GM04503 (cell line): ENCODE measurements at places on chromosomes 5 and 9.

DNA sequence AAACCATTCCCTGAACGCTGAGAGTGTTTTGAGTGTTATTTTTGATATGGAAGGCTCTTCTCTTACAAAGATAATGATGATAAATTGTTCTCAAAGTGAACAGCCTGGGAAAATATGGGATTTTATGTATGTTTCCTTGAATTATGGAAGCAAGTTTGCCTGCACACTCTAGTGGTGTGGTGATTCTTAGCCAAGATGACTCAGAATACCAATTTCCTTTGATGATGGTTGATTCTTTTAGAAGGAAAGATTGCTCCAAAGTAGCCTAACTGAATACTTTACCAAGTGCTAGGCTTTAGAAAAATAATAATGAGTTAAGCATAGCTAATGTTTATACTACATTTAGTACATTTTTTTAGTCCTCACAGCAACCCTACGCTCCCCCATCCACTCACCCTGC, 243.4 kb downstream of the EBF1 start:
- DNase-seq = no peak

DNA sequence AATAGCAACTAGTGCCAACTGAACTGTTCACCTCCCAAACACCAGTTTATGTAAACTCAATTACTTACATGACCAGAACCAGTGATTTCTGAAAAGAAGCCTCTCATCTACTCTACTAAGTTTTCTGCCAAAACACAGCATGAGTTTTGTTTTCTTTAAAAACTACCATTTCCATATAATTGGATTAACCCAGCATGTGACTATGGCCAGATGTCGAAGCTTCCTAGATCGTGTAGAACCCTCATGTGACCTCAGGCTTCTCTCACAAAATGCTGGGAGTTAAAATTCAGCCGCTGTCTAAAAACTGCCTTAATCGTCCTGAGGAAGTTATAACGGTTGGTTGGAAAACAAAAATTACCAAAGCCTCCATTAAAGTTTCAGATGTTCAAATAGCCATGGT, 303.5 kb downstream of the IRX1 start:
- DNase-seq = no peak

- no peak for DNase-seq
Measured at GRCh38 chr9:6909181-6909580, 151.4 kb downstream of the KDM4C start.

GRCh38 chr9:33903157-33903780, 86.3 kb downstream of the UBE2R2 start:
- no peak for DNase-seq

DNA sequence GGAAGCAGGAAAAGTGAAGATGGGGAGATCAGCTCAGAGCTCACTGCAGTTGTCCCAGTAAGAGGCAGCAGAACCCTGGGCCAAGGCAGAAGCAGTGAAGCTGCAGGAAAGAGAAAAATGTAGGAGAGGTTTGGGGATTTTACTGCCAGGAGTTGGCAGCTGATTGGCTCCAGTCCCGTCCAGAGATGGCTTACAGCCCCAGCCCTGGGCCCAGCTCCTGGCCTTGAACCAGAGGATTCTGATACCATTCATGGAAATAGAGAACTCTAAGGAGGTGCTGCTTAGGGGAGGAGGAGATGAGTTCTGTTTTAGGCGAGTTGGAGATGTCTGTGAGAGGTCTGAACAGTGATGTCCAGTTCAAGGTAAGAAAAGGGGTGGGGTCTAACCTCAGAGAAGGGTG, 4.6 kb downstream of the MORN5 start:
- no peak for DNase-seq

DNA sequence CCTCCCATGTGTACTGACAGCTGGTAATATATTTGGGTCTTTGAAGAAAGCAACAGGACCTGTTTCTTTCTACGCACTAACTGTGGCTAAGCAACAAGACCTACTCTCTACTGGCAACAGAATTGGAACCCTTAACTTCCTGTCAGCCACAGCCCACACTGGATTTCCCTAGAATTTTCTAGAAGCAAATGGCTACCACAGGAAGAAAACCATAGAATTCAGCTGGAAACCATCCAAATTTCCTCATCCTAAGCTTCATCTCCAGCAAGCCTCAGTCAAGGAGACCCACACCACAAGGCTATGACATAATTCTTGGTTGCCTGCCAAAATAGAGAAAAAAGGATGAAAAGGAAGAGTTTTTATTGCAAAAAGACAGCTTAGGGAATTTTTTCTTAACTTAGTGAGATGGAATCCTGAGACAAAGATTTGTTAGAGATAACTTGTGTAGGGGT, 171.8 kb upstream of the TNC start:
- no peak for DNase-seq

DNA sequence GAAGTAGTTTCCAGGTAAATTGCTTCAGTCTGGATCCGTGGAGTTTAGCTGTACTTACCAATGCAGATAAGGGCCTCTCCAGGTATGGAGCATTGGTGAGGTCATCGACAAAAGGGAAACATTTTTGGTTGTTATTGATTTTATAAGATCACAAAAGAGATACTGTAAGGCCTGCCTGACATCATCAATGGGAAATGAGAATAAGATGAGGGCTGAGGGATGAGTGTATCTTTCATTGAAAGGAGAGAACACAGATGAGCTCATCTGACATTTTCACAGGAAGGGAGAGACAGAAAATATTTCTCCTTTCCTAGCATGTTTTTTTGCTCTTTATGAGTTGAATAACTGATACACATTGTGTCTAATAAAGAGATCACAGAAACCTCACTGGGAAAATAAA, 233.6 kb downstream of the SAXO1 start:
- DNase-seq = no peak

DNA sequence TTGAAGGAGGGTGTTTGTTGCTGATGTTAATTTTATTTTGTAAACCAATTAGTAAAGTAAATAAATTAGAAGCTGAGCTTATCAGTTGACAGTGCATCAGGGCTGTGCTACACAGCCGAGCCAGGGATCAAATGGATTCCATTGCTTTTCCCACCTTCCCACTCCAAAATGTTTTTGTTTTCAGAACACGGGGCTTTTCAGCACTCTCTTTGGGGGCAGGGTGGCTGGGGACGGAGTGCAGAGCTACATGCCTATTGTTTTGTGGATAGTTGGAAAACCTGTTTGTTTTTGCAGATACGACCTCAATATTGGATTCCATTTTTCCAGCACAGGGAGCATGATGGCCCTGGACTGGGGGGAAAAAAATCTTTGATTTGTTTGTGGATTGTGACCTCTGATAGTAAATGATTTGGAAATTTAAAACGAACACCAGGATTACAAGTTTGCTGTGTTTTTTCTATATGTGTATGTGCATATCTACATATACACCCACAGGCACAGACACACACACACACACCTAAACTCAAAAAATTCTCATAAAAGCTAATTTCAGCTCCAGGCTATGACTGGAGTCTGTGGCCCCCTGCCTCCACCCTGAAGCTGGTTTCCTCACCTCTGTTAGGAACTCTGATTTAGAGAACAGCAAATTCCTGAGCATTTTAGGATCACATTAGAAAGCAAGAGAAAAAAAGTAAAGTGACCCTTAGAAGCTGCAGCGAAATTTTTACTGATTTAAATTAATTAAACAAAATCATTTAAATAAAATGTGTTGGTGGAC, 371.7 kb upstream of the IRX2 start:
- DNase-seq = no peak

DNA sequence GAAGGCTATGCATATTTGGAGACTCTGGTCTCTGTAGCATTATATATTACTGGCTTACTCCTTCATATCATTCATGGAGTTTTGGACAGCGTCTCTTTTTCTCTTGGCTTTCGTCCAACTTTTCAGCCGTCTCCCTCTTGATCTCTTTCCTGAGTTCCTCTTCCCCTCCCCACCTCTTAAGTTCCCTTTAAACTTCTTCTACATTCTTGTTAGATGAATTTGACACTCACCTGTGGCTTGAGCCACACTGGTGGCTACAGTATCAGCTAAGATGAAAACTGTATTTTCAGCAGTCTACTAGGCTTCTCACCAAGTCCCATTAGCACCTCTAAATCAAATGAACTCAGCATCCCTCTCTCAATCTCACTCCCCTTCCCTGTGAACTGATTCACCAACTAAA, 128.1 kb downstream of the STARD4 start:
- no peak for DNase-seq

DNA sequence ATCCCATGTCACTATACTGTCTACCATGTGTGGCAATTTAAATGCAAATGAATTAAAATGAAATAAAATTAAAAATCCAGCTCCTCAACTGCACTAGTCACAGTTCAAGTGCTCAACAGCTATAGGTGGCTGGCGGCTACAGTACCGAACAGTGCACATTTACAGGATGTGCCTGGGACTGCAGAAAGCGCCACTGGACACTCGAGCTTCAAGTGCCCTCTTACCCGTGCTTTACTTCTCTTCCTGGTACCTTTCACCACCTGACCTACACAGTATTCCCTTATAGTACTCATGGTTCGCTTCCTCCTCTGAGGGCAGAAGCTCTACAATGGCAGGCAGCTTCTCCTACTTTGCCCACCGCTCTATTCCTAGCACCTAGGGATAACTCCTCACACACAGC, 166.6 kb downstream of the FANCC start:
- no peak for DNase-seq

DNA sequence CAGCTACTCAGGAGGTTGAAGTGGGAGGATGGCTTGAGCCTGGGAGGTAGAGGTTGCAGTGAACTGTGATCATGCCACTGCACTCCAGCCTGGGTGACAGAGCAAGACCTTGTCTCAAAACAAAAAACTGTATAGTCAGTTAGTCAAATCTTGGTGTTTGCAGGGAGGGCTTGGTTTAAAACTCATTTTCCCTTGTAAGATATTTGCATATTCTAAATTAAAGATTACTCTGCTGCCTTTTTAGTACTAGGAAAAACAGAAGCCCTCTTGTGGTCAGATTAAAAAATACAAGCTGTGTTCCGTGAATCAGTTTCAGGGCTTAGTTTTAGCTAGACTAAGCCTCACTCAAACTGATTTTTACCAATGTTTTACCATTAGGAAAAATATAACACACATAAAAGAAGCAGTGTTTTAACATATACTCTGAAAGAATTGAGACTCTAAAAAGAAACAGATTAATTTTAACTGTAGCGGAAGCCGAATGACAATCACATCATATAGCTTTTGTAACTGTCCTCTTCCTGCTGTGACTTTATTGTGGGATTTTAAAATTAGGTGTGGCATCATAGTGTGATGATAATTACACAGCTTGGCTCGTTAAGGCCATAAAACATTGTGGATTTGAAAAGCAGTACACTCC, 84.9 kb upstream of the BASP1 start:
- no peak for DNase-seq

- DNase-seq = no peak
Measured at GRCh38 chr5:176550275-176550831, 1.2 kb downstream of the CDHR2 start.

DNA sequence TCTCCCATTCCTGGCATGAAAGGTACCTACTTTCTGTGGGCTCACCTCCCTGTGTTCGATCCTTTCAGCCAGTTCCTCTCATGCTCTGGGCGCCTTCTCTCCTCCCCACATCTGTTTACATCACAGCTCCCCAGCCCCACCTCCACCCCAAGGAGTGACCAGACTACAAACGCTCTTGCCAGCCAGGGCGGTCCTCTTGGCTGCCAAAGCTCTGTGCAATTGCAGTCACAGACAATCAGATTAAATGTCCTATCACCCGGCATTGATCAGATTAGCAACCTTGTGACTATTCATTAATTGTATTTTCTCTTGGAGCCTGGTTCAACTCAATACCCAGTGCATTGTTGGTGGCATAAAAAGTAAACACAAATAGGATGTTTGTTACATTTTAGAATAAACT, 211.2 kb upstream of the TBCA start:
- no peak for DNase-seq

GRCh38 chr9:34809504-34810186, 99.7 kb upstream of the CCL21 start:
- DNase-seq = no peak

- DNase-seq = no peak
Measured at GRCh38 chr5:109769597-109770291, 80.0 kb downstream of the MAN2A1 start.

DNA sequence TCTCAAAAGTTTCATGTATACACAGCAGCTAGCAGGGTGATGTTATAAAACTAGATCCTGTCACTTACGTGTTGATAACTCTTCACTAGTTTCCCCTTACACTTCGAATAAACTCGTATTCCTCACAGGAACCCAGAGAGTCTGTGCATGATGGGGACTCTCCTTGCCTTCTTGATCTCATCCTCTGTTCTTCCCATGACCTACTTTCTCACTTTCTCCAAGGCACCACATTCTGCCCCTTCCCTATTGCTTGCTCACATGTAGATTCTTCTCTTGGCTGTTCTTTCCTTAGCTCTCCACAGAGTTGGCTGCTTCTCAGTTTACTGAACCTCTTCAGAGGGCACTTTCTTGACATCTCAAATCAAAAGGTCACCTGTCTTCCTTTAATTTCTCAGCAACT, 1.2 kb upstream of the AOPEP start:
- no peak for DNase-seq

- DNase-seq = no peak
Measured at GRCh38 chr9:29212397-29213387, 1639.4 kb upstream of the C9orf72 start.

DNA sequence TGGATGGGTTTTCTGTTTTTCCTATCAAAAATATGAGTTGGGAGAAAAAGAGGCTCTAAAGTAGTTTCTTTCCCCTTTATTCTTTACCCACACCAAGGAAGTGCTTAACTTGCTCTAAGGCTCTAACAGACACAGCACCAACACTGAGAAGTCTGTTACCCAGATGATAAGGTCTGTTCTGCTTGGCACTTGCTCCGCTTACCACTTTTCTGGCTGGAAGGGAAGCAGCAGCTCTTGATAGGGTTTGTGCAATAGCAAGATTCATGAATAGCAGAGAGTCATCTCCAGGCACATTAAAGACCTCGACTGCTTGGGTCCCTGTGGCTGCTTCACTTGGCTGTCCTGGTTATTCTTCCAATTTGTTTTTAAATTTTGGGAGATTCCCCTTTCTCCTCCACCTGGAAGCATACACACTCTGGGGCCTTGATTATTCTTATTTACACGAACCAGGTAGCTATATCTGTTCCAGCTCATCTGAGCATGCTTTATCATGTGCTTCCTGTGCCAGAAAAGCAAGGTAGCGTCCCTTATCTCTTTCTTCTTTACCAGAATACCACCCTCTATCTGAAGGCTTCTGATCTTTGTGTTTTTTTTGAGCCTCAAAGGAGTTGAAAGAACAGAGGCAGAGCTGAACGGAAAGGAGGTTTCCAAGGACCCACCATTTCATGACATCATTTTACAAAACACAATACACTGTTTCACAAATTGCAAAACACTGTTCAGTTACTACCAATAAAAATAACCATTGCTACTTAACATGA, 24.8 kb downstream of the PPP3R2 start:
- no peak for DNase-seq

GRCh38 chr9:127447416-127448111, 3.6 kb downstream of the RPL12 start:
- no peak for DNase-seq
